ENCODE measurements at places on chromosomes 2 and 18. TPM values are rescaled to one million over a fixed set of nuclear protein-coding genes. Genes with fewer than 3 reads are reported as not detected.

Gene EVX2
- not detected for total RNA-seq

Gene CELF4
- total RNA-seq = not detected

Gene TRIM54
- total RNA-seq = 0.21 TPM

Gene CDK5R2
- 1.3 TPM for total RNA-seq

Gene OR6B2
- total RNA-seq = not detected

DNA sequence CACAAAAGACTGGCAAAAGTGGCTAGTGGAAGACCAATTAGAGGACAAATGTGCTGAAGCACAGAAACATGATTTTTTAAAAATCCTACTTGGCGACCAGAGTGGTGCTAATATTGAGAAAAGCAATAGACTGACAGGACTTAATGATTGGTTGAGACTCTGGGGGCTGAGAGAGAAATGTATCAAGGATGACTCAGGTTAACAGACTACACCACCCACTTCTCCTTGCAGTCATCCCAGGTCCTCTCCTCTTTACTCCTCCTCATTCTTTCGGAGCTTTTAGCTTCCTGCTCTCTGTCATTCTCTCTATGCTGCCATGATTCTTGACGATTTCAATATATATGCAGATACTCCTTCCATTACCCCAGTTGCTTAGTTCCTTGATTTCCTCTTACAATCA lies 54.6 kb upstream of the CYTIP start:
- no peak for DNase-seq

DNA sequence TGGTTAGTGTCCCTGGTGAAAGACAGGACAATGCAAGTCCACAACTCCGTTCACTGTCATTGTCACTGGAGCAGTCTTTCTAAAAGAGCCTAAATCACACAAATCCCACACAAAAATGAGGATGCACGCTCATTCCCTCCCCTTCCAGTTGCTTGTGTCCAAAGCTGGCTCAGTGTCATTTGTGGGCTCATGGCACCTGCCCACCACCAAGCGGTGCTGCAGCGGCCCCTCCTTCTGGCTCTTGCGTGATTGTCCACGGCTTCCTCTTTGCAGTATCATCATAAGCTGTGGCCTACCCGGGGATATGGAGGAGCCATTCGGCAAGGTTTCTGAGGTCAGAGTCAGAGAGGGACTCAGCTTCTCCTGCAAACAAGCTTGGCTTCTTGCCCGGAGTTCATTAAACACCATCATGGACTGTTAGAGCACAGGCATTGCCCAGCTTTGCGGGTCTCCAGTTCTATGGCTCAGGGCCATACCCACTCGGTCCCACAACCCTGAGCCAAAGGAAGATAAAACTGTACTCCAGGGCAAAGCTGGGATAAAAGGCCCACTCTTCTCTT lies 179.4 kb upstream of the AGAP1 start:
- DNase-seq = no peak

GRCh38 chr2:217047209-217047608 lies 187.3 kb upstream of the TNP1 start:
- DNase-seq = no peak

DNA sequence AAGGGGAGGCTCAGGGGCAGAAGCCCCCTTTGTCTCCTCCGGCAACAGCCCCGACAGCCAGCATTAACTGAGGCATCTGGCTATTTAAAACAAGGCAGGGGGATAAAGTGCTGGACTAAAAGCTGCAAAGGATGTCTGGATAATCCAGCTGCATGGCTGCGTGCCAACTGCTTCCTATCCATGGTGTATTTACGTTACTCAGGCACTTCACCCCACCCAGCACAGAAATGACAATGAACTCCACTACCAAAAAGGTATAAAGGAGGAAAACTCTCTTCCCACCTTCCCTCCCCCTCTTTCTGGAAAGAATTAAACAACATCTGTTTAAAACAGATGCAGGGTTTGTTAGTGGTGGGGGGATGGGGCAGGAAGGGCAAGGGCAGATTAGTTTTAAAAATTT lies 82.5 kb downstream of the SPRED2 start:
- no peak for DNase-seq

- no peak for DNase-seq
These were observed 48.2 kb downstream of the AGAP1 start for GRCh38 chr2:235541838-235542549.

DNA sequence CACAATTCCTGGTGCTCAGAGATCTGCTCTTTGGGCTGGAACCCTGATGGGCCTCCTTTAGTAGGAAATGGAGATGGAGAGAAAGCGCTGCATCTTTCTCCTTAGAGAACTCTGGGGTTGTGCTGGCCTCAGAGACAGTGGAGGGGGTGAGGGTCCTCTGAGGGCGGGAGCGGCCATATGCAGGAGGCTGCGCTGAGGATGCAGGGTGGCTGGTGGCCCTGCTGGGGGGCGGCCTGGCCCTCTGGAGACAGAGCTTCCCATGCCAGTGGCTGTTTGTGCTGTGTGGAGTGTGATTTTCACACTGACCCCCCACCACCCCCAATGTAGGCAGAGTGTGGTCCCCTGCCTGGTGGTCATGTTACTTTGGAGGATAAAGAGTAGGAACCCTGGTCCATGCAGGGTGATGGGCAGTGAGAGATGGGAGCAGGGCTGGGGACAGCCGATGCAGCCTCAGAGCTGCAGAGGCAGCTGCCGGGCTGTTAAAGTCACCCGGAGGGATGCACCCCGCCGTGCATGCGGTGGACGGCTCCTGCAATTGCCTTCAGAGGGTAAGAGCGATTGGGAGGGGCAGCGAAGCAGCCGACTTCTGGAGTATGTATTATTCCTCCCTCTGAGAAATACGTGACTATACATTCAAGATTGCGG lies 194.6 kb downstream of the FAM210A start:
- no peak for DNase-seq

DNA sequence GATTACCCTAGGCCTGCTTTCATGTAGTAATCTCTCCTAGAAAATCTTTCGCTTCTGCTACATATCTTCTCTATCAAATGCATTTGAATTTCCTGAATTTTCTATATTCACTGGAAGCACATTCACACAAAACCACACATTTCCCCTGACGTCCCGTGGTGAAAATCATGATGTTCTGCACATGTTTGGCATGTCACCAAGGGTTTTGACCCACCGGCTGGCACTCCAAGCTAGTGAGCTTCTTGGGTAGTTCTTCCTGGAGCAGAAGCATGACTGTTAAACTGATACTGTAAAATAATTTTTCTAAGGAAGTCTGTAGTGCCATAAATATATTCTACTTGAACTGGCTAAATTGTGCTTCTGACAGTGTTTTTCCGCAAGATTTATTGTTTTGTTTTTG lies 510.1 kb upstream of the SLC8A1 start:
- DNase-seq = no peak

GRCh38 chr18:75216212-75216910 lies 5.8 kb downstream of the TSHZ1 start:
- DNase-seq = no peak

DNA sequence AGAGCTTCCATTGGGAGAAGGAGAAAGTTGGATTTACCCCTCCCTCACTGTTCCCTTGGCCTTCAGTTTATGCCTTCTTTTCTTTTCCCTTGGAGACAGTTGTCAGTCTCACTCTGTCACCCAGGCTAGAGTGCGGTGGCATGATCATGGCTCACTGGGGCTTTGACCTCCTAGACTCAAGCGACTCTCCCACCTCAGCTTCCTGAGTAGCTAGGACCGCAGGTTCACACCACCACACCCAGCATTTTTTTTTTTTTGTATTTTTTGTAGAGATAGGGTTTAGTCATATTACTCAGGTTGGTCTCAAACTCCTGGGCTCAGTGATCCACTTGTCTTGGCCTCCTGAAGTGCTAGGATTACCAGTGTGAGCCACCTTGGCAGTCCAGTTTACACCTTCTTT lies 49.9 kb downstream of the SLC9A4 start:
- DNase-seq = no peak

DNA sequence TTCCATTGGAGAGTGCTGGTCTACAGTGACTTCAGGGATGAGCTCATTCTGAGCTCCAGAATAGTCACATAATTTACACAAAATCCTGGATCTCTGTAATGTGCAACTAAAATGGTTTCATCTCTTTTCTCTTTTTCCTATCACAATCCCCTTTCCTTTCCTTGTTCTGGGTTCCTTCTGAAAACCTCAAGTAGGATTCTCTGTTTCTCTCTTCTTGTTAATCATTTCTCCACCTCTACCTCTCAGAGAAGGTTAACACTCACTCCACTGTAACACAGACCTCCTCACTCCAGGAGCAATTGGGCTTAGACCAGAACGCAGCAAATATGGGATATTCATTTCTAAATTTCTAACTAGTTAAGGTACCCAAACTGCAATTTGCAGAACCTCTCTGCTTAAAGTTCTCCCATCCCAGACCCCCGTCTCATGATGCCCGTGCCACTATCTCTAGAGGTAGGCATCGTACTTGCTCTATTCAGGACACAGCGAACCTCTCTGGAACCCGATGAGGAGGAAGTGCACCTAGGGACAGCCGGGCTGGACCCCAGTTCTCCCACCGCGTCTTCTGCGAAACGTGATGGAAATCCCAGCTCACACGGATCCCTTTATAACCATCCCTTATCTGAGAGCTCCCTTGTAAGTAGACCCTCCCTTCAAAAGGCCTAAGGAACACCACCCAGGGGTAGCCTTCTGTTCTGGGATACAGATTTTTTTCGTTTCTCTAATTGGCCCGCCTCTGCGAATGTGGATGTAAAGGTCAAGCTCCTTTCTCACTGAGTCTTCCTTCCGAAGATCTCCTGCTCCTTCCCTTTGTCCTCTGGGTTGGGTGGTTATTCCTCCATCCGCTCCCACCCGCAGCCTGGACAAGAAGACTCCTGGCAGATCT lies 1.3 kb downstream of the FOXI3 start:
- DNase-seq = no peak

- no peak for DNase-seq
These were observed 287.3 kb downstream of the ZNF385B start for GRCh38 chr2:179574061-179574519.

Data from Panc1 (cell line).